ENCODE measurements at places on chromosomes 11 and 22. TPM values are rescaled to one million over a fixed set of nuclear protein-coding genes. Genes with fewer than 3 reads are reported as not detected.

Gene DYNC2H1
- total RNA-seq: 69.2 TPM

Gene MTNR1B
- total RNA-seq: not detected

Gene OR10D3
- not detected for total RNA-seq

DNA sequence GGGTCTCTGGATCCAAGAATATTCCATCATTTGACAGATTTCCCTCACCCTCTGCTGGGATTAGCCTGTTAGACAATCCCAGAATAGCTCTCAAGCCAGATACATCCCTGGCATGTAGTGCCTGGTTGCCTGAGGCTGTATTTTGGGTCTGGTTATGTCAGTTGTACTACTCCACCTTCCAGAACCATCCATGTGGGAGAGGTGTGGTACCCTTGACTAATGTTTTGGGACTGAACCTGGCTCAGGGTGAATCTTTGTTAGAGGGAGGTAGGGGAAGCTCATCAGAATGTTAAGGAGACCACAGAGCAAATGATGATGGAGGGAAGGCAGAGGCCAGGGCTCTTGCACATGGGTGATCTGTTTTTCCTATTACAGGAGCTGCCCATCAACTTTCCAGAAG is 5.2 kb downstream of the C11orf52 start:
- no peak for DNase-seq
